Cardiac muscle cell (in vitro differentiated cells and primary cell): ENCODE measurements at places on chromosomes 5 and 9. TPM values are rescaled to one million over a fixed set of nuclear protein-coding genes. Genes with fewer than 3 reads are reported as not detected.

IFNA21 gene
- total RNA-seq = not detected in 2 replicates

FOXD4L5 gene
- 0.27 TPM in 1 of 2 replicates, not detected in the other for total RNA-seq

SLC6A18 gene
- total RNA-seq = not detected in 2 replicates

ARL10 gene
- total RNA-seq = 10.3 and 29.5 TPM in 2 replicates

CDX1 gene
- total RNA-seq = not detected in 2 replicates

FRMD3 gene
- 66.4 and 74.1 TPM in 2 replicates for total RNA-seq

AGXT2 gene
- 0.07 TPM in 1 of 2 replicates, not detected in the other for total RNA-seq

TEK gene
- total RNA-seq = 1.4 and 1.5 TPM in 2 replicates

SLC36A2 gene
- total RNA-seq = not detected in 2 replicates

LHX6 gene
- total RNA-seq = 0.12 and 0.14 TPM in 2 replicates

HINT1 gene
- 125 and 145 TPM in 2 replicates for total RNA-seq

NOXA1 gene
- total RNA-seq = 6.8 and 12.0 TPM in 2 replicates

KCTD16 gene
- 0.35 and 0.66 TPM in 2 replicates for total RNA-seq
